ENCODE measurements at places on chromosomes 2 and 18.

DNA sequence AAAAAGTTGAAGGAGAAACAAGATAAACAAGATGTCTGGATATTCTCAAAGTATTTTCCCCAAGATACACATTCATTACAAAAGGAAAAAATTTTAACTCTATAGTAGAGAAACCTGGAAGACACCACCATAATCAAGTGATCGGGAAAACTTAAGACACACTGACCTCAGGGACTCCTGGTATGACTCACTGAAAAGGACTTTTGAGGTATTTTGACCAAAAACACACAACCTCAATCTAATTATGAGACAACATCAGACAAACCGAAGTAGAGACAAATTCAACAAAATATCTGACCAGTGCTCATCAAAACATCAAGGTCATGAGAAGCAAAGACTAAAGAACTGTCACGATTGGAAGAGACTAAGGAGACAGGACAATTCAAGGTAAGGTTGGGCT is 34.7 kb downstream of the LPIN2 start:
- DNase-seq: no peak

DNA sequence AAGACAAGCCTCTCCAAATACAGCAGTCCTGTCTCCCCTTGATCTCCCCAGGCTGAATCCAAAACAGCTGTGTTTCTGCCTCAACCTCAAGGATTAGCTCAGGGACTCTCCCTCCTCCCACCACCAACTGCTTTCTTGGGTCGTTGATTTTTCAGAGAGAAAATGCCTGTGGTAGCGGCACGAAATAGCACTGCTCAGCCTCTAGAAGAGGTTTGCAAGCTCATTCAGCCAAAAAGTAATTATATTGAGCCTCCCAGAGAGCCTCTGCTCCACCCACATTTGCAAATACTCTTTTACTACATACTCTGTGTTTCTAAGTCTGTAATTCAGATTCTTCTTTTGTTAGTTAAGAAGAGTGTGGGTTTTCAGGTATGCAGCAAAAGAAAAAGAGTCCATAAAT is 396.4 kb upstream of the TNP1 start:
- peak; percentile 87 for DNase-seq

DNA sequence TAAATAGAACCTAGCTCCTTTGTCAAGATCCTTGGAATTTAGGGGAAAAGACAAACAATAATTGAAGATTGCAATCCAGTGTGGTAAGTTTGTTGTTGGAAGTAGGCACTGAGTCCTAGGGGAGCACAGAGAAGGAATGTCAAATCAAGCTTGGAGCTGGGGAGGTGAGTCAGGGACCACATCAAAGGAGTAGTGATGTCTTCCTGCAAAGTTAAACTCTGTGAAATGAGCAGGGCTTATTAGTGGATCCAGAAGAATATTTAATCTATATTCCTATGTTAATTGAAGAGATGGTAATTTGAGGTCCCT is 41.7 kb upstream of the NABP1 start:
- DNase-seq: peak; percentile 79

DNA sequence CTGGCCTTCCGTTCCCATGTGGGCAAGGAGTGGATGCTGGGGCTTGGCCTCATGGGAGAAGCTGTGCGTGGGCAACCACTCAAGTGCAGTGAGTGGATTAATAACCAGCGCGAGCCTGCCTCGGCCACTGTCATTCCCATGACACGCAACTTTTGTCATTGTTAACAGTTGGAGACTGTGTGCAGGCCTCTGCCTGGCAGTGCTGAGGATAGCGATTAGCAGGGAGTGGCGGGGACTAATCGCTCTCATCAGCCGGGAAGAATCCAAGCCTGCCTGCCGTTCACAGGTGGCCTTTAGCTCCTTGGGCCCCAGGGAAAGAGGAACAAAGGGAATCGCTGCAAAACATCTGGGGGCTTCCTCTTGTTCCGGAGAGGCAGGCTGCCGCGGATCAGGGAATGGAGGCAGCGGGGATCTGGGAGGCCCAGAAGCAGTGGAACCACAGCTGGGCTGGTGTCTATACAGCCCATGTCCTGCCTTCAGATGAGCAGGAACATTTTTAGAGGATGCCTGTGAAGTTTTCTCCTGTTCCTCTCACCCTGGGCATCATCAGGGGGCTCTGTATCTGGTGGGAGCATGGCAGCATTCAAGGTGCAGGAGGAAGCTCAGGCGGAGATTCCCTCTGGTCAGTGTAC is 53.8 kb downstream of the CTIF start:
- DNase-seq: no peak

- no peak for DNase-seq
Measured at GRCh38 chr2:218583983-218584850, 15.6 kb downstream of the CNOT9 start.

DNA sequence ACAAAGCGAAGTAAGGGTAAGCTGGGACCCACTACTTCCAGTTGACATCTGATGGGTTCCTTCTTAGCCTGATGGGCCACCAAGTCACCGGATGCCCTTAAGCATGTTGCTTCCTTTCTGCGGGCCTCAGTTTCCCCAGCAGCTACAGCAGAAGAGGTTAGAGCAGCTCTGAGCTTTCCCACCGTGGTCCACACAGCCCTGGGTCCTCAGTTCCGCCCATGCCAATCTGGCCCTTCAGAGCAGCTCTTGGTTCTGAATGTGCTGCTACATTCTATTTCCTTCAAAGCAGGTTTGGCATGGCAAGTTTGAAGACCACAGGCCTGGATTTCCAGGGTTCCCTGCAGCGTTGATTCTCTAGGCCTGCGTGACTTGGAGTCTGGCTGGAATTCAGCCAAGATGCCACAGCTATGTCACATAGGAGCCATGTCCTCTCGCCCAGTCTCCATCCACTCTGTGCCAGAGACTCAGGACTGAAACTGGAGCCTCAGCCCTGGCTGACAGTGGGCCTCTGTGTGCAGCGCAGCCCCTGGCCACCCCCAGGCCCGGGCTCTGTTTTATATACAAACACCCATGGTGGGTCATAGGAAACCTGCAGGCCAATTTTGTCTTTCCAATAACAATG is 79.6 kb downstream of the TFCP2L1 start:
- DNase-seq: no peak

DNA sequence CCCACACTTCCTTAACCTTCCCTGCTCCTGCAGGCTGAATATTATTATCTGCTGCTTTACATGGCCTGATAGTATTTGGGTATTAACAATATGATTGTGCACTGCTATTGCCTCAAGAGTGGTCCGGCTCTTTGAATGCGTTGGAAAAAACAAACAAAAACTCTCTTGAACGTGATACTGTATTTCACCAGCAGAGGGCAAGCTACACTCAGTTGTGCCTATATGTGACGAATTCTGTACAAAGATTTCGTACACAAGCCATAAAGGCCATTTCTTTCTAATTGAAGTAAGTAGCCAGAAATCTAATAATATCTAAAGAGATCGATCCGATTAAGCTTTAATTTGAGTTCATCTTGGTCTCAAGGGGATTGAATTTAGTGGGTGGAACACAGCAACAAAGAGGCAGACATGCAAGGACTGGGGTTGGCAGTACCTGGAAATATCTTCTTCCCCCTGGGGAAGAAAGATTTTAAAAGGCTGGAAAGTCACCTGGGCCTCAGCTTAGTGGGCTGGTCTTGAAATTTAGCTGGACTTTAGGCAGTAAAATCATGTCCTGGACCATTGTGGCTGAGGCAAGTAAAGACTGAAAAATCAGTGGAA is 49.3 kb upstream of the RAB6D start:
- DNase-seq: peak; percentile 41

- no peak for DNase-seq
Measured at GRCh38 chr18:22084547-22084946, 84.8 kb upstream of the GATA6 start.

DNA sequence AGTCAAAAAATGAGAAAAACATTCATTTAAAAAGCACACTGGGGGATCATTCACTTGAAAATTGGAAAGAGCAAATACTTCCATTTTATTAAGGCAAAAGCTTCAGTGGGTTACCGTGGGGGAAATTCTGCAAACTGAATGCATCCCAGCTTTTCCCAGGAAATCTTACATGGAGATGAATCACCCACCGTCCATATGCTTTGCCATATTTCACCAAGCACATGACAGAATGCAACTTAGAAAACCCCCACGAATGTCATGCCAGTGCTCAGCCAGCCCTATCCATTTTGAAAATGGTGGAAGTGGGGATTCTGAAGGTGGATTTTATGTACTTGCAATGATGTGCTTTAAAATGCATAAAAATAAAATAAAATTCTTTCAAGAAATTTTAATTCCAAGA is 485.5 kb upstream of the ID2 start:
- no peak for DNase-seq

GRCh38 chr2:28276076-28276618 is 116.5 kb upstream of the FOSL2 start:
- peak; percentile 98 for DNase-seq

DNA sequence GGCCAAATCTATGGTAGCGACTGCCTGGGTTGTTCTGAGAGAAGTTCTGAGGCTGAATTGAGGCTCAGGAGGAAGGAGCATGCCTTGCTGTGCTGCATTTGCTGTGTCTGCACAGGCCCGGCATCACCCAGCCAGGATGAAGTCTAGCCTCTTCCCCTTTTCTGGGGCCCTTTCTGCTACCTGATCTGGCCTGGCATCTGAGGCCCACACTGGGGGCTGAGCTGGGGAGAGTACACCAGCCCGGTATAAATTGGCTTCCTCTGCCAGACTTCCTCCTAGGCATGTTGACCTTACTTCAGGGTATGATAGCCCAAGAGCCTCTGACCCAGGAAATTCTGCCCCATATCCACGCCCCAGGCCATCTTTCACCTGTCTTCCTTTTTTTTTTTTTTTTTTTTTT is 30.0 kb downstream of the MRPL35 start:
- no peak for DNase-seq

DNA sequence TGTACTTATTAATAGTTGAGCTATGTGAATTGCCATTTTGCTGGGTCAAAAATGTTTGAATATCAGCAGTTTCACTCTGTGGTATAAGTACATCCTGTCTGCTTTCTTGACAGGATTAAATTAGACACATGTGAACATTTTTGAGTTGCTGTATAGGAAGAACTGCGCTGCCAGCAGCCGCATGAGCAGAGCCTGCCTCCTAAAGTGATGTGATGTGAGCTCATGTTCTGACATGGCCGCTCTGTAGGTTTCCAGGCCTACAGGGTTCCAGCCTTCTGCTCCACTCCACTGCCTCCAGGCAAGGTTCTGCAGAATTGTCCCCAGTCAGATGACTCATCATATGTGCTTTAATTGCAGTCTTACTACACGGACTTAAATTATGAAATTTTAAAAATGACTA is 119.7 kb upstream of the NFATC1 start:
- no peak for DNase-seq

- DNase-seq: peak; percentile 89
Measured at GRCh38 chr2:30664761-30665358, 142.4 kb downstream of the CAPN13 start.

- DNase-seq: no peak
Measured at GRCh38 chr2:197516393-197516761, 511 bp downstream of the MOB4 start.

- DNase-seq: no peak
Measured at GRCh38 chr2:216279031-216279430, 93.3 kb downstream of the MARCHF4 start.

DNA sequence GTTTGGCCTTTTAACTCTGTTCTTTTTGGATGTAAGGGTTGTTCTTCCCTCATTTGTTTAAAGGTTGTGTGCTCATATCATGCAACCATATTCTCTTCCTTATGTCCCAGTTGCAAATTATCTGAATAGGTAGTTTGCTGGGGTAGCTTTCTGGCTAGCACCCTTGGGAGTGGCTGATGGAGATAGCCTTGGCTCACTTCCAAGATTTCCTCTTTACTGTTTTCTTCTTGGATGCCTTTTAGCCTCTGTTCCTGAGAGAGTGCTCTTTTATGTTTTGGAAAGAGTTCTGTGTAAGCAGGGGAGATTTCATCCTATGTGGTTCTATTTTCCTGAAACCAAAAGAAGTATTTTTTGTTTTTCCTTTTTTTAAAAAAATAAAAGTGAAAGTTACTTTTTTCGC is 25.4 kb downstream of the USP14 start:
- no peak for DNase-seq

DNA sequence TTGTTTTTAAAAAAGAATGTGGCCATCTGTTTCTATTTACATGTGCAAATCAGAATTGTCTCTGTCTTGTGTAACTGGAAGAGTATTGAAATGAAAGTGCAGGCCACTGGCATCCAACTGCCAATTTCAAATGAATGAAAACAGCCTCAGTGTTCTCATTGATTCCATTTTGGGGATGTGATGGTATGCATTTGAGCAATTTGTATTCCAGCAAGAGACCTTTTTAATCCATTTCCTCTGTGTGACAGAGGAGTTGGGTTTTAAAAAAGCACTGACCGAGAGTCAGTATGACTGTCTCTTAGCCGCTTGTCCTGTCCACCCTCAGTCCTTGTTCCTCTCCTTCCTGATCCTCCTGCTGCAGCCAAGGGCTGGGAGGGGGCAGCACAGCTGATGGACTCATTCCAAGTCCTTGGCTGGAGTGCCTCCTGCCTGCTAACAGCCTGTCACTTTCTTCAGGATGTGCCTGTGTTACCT is 50.0 kb downstream of the ASAP2 start:
- DNase-seq: peak; percentile 39

DNA sequence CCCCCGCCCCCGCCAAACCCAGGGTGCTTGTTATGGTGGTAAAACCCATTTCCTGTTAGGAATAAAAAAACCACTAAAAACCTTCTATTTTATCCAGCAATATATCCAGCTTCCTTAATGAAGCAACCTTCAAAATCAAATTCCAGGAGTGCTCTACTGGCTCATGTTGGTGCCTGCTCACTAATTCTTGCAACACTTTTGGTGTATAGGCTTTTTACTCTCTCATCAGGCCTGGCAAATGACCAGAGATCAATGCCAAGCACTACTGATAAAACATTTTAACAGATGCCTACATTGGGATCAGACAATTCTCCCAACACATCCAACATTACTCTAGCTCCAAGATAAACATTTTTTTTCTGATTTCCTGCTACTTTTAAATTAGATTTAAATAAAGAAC is 312.4 kb downstream of the KCNJ3 start:
- no peak for DNase-seq

GRCh38 chr2:75604484-75604883 is 42.1 kb upstream of the MRPL19 start:
- DNase-seq: no peak

GRCh38 chr2:88342749-88343148 is 109.7 kb downstream of the FOXI3 start:
- no peak for DNase-seq

DNA sequence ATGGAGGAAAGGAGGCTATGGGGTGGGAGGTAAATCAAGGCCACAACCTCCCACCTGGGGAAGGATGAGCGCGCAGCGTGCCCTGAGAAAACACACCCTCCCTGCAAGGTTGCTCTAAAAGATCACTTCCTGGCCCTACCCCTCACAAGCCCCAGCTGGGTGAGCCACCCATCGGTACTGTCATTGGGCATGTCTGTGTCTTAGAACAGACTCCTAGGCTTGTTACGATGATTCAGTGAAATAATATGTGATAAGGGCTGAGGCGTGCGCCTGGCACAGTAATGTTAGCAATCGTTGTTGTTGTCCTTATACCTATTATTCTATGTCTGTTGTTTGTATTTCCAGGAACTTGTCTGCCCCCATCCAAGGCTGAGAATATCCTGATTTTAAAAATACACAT is 175.1 kb downstream of the ZFP36L2 start:
- no peak for DNase-seq

Measured in fibroblast of skin of left quadriceps (primary cell).